ENCODE measurements at places on chromosomes 5 and 9.

DNA sequence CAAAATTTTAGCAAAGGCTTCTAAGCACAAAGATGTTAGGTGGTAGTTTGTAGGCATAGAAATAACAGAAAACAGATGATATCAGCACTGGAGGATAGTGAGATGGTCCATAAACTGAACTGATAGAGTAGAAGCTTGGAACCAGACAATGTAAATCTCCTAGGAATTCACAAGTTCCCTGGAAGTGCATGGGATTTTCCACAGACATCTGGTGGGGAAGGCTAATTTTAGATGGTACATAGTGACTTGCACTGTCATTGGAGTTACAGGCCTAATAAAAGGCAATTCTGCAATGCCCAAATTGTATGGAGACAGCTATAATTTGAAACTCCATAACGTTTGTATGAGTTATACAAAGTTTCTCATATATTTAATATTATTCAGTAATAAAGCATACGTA, 653.0 kb upstream of the MEF2C start:
- no peak for DNase-seq

- no peak for DNase-seq
Observed at GRCh38 chr5:152178350-152178699, 226.8 kb downstream of the NMUR2 start.

- DNase-seq = no peak
Observed at GRCh38 chr5:150444770-150445169, 4.8 kb downstream of the RPS14 start.

DNA sequence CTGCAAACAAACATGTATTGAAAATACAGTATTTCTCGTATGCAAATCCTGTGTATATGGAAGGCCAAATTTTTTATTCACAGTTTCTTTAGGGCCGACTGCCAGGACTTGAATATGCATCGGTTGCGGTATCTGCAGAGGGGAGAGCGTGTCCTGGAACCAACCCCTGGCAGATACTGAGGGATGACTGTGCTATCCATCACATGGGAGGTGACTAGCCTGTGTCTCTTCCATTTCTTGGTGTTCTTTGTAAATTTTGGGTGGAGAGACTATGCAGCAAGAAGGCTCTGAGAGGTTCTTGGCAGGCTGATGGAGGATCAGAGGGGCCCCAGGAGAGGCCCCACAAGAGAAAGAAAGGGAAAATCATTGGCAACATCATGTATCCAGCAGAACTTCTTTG, 384.3 kb downstream of the YTHDC2 start:
- no peak for DNase-seq

GRCh38 chr9:69483886-69484422, 158.9 kb downstream of the ENTREP1 start:
- DNase-seq = no peak

DNA sequence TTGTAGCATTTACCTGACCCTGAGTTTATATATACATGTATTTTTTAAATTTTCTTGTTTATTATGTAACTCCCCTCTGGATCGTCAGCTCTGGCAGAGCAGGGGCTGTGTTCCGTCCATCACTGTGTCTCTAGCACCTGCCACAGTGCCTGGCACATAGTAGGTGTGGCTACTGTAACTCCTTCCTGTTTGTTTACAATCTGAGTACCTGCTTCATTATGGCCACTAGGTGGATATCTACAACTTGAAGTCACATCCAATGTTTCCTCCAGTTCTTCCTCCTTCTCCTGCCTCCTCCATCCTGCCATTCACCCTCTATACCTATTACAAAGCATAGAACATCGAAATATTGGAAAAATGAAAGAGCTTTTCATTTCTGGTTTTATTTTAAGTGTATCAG, 14.2 kb upstream of the PPP1R2B start:
- DNase-seq = no peak

DNA sequence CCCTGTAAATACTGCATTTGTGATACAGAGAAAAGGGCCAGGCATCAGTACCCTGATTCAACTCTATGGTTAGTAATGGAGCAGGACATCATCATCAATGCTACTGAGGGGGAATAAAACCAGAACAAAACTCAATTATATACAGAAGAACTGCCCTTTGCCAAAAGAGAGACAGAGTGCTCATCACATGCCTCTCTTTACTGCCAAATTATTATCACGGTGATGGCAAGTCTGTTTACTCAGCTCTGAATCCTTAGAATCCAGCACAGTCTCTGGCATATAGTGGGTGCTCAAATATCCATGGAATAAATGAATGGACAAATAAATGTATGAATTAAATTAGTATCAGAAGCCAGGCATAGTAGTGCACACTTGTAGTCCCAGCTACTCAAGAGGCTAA, 130.2 kb downstream of the TTC39B start:
- no peak for DNase-seq

- DNase-seq = no peak
Observed at GRCh38 chr5:40619421-40619820, 60.3 kb upstream of the PTGER4 start.

DNA sequence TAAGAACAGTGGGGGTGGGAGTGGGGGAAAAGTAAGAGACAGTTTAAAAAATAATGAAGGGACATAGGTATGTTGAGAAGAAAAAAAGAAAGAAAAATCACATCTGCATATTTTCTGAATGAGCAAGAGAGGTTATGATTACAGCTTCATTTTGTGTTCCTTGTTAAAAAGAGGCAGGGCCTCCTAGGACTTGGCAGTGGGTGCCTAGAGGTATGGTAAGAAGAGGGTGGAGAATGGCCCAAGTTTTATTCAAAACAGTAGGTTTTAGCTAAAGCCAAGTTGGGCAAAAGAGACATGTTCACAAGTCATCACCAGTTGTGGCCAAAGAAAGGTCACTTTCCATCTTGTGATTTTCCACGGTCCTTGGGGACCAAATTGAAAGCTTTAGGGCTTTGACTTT, 643.4 kb downstream of the CCDC171 start:
- DNase-seq = no peak

DNA sequence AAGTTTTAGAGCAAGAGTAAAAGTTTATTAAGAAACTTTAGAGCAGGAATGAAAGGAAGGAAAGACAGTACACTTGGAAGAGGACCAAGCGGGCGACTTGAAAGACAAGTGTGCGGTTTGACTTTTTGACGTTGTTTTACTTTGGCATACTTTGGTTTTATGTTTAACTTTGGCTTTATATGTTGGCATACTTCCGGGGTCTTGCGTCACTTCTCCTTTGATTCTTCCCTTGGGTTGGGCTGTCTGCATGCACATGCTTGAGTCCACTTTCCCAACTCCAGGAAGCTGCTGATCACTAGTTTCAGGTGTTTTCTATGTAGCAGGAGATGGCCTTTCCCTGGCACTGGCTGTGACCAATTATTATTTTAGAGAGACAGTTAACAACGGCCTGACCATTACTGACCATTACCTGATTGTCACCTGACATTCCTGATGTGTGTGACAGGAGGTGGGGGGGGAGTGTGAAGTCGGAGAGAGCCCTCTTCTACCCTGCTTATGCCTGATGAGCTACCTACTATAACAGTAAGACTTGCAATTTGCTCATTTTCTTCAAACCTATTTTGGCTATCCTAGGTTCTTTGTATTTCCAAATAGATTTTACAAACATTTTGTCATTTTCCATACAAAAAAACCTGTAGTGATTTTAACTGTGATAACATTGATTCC, 45.5 kb downstream of the TNFSF8 start:
- DNase-seq = no peak

- DNase-seq = no peak
Observed at GRCh38 chr5:79729679-79730078, 40.0 kb downstream of the CMYA5 start.

DNA sequence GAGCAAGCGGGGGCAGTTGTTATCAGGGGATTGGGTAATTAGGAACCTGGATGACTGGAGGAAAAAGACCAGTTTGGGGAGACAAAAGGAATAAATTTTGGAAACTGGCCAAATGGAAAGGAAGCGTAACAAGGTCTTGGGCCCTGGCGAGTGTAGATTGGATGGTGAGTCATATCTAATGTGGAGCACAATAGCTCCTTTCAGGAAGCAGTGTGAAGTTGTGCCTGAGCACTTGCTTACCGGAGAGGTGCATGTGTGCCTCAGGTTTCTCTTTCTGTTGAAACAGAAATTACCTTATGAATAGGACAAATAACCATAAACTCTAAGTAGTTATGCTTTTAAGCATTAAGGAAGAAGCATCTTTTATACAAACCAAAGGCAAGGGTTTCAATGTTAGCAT, 176.4 kb downstream of the KIF4B start:
- no peak for DNase-seq

DNA sequence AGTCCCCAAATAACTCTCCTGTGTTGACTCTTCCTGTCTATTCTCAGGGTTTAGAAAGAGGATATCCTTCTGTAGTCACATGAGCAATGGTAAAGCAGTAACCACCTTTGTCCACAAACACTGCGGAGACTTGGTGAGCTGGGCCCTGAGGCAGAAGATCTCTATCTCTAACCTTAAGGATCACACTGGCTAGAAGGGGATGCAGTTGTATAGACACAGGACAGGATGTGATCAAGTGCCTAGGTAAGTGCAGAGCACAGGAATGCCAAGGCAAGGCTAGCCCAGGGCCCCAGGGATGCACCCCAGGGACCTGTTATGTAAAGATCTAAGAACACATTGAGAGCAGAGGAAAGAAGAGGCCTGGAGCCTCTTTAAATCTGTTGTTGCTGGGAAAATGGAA, 610.5 kb downstream of the IRX1 start:
- DNase-seq = no peak

DNA sequence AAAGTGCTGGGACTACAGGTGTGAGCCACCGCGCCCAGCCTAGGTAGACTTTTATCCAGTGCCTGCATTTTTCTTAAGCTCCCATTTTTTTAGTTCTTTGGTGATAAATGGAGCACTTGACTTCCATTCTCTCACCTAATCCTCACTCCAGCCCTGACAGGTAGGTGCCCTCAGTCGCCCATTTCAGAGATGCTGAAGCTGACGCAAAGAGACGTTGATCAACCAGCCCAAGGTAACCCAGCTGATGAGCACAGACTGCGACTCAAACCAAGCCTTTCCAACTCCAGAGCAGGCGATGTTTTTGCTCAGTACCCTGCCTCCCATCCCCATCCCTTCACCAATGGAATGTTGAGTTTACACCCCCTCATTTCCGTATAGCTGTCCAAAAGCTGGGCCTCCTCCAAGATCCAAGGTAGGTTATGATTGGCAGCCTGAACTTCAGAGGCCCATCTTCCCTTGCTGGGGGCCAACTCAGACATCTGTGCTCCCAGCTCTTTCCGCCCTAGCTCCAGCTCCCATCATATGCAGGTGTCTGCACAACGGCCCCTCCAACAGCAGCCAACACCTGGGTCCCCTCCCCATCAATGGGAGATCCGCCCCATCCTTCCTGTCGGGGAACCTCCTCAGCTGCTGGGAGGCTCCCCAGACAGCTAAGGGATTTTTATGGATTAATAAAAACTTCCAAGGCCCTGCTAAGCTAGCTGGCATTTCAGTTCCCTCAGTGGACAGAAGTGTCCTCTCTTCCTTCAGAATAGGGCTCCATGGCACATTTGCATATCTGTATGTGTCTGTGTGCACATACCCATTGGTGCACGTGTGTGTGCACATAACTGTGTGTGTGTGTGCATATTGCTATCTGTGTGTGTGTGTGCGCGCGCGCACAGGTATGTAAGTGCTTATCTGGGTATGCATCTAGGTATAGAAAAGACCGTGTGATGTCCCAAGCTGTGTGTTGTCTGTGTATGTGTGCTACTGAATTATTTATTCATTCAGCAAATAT, 39.3 kb upstream of the VDAC1 start:
- no peak for DNase-seq

DNA sequence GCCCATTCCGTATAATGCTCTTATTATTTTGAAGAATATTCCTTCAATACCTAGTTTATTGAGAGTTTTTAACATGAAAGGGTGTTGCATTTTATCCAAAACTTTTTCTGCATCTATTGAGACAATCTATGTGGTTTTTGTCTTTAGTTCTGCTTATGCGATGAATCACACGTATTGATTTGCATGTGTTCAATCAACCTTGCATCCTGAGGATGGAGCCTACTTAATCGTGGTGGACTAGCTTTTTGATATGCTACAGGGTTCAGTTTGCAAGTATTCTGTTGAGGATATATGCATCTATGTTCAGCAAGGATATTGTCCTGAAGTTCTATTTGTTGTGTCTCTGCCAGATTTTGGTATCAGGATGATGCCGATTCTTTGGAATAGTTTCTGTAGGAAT, 1070.3 kb upstream of the CDH18 start:
- no peak for DNase-seq

GRCh38 chr9:8558176-8558575, 758.6 kb upstream of the DMAC1 start:
- DNase-seq = no peak

DNA sequence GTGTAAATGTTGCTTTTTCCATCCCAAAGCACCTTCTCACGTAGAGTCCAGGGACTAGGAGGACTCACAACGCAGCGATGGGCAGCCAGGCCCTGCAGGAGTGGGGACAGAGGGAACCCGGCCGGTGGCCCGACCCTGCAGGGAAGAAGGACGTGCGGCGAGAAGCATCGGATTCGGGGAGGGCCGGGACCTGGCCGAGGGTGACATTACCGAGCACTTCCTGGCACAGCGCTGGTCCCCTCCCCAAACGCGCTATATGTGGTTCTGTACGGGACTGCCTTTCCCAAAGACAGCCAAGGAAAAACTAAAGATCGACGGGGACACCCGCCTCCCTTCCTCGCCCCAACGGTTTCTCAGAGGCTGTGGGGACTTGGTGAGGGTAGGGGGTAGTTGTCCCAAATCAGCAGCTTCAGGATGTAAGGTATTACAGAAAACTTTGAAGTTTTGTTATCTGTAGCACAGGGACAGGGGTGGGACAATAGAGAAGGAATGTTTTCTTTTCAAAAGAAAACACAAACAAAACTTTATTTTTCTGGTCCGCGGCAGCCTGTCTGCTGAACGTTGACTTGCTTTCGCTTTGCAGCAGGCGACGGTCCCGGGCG, 887 bp upstream of the MAP3K1 start:
- no peak for DNase-seq

GRCh38 chr9:9275601-9276000, 1337.2 kb downstream of the PTPRD start:
- DNase-seq = no peak

- no peak for DNase-seq
Observed at GRCh38 chr5:51684794-51685355, 301.6 kb downstream of the ISL1 start.

DNA sequence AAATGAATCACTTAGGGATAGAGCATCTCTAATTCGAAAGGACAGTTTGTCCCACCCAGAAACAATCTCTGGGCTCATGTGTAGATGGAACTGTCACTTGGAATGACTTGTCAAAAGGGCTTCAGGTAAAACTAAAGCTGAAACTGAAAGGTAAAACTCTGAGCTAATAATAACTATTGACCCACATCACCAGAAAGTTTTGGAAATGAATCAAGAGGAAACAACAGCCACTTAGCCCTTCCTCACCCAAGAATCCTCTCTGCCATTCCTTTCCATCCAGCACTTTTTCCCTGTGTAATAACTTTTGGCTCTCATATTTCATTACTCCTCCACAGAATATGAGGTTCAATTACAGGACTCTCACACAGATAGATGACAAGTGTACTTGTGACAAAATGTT, 14.0 kb upstream of the GLRX start:
- no peak for DNase-seq

DNA sequence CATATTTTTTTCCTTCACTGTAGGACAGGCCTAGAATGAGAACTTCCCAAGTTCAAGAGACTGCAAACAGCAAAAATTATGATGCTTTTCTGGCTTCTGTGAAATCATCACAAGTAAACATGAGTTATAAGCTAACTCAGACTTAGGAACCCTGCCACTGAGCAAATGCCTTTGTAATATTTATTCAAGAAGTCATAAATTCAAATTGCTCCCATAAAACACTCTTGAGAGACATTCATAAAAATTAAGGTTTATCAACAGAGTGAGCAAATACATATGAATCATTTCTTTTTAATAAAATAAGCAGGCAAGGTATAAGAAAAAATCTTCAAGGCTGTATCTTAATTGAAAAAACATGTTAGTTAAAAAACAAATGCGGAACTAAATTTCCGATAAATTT, 124.2 kb downstream of the GNA14 start:
- no peak for DNase-seq

Measured in hippocampal formation (tissue), 2 donors.